ENCODE measurements at places on chromosomes 13 and 19.
A peak's percentile ranks its signal among the peaks of the same experiment; 100 is the strongest.

- no peak for DNase-seq
These were observed 639 bp downstream of the LENG1 start for GRCh38 chr19:54158812-54159351.

GRCh38 chr19:11881151-11881800 lies 6.3 kb upstream of the ZNF69 start:
- peak; percentile 66 for DNase-seq

DNA sequence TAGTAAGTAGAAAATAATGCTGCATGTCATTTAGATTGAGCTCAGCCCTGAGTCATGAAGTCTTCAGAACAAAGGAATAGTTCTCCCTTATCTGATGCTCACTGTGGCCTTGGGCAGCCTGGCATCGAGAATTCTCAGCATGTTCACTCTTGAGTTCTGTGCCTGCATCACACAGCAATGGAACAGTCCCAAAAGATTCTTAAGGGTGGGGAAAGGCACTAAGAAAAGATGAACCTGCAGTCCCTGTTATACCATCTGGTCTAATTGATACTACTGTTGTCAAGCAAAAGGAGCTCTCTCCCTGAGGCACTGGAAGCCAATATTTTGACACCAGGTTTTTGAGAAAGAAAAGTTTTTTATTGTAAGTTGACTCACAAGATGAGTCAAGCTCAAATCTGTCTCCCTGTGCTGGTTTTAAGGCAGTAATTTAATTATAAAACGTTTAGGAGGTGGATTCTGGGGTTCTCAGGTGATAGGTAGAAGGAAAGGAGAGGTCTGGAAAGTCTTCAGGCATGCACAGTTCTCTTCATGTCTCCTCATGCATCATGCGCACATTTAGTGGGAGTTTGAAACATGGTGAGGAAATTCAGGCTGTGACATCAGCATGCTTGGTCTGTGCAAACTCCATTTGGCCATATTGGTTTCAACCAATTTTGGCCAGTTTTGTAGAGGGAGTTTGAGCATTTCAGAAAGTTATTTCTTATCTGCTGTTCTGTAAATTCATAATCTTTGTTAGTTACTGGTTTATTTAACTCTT lies 38.1 kb upstream of the ZNF766 start:
- no peak for DNase-seq

- no peak for DNase-seq
These were observed 397 bp downstream of the DACT3 start for GRCh38 chr19:46660551-46661019.

DNA sequence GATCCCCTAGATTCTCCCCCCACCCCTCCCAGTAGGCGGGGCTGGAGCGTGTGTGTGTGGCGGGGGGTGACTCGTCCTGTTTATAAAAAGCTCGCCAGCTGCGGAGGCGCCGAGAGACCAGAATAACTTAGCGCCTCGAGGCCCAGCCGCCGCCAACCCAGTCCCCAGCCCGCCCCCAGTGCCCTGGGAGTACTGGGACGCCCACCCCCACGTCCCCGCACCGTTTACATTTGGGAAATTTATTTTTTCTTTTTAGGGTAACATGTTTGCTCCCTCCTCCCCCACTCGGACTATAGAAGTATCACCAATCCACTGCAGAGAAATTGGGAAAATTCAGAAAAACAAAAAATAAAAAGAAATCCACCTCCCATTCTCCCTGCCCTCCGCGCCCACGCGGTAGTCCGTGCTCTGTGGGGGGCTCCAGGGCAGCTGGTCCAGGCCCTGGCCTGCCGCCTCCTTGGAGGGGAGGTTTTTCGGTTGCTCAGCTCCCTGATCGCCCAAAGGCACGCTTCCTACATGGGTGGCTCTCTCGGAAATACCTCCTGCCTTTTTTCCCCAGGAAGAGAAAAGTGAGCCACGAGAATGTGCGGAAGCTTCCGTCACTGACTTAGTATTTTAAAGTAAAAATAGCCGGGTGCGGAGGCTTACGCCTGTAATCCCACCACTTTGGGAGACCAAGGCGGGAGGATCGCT lies 1.5 kb upstream of the RAB3A start:
- DNase-seq: peak; percentile 77

DNA sequence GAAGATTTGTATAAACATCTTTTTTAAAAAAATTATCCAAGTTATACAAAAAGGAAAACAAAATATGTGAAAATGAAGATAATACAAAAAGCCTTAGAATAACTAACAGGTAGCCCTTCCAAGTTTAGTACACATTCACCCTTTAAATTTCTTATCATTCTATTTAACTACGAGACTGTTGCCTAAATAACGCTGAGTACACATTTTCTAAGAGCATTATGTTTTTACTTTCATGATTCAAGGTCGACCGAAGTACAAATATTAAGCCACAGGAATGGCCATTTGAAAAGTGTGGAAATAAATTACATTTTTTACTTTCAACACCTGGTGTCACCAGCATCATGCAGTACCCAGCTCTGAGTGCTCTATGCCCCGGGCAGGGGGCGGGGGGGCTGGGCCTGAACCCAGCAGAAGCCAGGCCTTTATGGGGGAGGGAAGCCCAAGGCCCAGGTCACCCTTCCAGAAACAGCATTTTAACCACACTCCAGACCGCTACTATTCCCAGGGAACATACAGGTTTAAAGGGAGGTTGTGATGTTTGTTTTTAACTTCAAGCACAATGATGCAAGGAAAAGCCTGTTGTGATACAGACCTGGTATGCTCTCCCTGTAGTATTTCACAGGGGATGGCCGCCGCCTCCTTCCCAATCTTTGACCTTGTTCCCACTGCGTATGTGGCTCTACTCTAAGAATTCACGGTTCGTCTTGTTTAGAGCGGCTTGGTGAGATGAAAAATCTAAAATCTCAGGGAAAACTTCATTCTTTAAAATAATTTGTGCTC lies 24.0 kb downstream of the GGACT start:
- DNase-seq: no peak

DNA sequence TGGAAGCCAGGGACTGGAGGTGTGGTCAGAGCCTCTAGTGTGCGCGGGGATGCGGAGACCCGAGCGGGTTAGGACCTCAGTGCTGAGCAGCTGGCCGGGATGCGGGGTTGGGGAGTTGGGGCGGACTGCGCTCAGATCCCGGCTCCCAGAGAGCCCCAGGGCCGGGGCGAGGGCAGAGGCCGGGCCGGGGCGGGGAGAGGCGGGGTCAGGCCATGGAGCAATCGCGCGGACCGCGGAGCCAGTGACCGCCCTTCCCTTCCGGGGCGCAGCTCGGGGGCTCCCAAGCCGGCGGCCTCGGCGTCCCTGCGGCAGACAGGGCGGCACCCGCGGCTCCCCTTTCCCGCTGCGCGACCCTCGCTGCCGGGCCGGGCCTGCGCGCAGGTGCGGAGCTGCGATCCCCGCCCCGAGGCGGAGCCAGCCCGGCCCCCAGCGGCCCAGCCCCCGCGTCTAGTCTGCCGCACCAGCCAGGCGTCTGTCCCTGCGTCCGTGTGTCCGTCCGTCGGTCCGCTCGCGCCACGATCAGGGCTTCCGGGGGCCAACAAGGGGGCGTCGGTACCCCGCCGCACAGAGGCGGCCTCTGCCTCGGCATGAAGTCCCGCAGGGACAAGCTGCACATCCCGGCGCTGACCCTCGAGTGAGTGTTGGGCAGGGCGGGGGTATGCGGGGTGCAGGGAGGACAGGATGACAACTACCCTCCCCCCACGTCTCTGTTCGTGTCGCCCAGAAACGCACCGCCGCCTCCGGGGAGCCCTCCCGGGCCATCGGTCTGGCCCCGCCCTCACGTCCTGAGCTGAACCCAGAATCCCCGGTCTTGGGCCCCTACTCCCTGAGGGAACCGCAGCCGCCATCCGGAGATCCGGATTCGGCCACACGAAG lies 12.4 kb downstream of the MAST3 start:
- DNase-seq: peak; percentile 64

- DNase-seq: no peak
These were observed 26.8 kb upstream of the CXCL17 start for GRCh38 chr19:42469311-42470235.

DNA sequence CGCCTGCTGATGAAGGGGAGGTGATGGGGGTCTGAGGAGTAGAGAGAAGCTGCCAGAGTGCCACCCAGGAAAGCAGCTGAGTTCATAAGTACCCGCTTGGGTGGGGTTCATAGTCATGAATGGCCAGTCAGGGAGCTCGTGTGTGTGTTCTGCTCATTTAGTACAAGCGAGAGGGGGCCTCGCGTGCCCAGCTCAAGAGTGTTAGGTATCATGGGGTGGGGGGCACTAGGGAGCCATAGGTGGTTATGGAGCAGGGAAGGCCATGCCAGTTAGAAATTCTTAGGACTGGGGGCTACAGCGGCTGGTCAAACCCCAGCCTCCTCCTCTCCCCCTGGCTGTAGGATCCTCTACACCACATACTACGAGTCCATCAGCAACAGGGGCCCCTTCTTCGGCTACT lies 46.8 kb downstream of the CD320 start:
- no peak for DNase-seq

DNA sequence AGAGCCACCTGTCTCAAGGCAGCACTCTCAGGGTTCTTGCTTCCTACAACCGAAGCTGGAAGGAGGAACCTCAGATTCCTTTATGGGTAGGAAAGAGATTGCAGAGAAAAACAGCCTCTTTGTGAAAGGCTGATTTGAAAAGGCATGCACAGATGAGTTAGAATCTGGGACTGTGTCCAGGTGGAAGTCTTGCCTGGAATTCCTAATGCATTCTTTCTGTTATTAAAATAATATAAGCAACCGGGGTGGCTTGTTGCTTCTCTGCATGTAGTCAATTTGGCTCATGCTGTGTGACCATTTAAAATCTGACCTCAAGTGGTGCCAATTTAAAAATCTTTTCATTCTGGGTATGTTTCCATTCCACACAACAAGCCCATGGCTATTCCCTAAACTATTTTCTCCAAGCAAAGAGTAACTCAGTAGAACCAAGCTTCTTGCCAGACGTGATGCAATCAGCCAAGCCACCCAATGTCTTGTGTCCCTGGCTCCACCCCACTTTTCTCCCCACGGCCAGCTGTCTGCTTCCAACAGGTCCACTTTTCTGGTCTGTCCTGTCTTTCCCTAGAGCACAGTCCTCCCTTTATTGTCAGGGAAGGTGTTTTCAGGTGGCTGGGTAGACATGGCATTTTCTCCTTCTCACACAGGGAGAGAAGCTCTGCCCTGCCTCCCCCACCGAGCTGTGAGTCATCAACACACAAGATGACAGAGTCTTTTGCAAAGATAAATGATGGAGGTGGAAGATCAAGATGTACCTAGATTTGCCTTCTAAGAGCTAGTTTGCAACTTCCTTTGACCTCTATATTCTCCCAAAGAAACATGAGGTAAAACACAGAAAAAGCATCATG lies 394.3 kb downstream of the FOXO1 start:
- DNase-seq: no peak

GRCh38 chr13:104008075-104008474 lies 941.9 kb upstream of the SLC10A2 start:
- no peak for DNase-seq

DNA sequence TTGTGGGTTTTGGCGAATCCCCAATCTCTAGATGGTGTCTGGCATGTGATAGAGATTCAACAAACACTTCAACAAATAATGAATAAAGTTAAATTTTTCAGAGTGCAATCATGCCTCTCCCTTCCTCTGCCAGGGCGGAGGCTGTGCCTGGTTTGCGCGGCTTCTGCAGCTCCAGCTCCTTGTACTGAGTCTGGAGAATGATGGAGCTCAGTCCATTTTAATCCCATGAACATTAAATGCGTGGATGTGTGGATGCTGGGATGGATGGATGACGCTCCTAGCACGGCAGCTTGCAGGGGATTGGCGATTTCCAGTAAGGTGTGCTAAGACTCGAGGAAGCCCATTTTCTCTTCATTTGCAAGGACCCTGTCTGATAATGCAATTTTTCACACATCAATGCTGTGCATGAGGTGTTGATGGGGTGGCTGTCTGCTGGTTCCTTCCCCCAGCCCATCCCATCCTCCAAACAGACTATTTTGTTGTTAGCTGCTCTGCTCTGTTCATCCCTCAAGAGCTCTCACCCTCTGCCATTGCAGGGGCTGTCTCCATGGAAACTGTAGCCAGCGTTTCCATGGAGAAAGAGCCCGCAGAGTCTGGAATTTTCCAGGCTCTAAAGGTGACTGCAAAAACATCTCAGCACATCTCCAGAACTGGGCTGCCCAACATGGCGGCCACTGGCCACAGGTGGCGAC lies 92.6 kb upstream of the PEG3 start:
- DNase-seq: no peak

GRCh38 chr19:30091856-30092255 lies 149.8 kb downstream of the URI1 start:
- DNase-seq: no peak

DNA sequence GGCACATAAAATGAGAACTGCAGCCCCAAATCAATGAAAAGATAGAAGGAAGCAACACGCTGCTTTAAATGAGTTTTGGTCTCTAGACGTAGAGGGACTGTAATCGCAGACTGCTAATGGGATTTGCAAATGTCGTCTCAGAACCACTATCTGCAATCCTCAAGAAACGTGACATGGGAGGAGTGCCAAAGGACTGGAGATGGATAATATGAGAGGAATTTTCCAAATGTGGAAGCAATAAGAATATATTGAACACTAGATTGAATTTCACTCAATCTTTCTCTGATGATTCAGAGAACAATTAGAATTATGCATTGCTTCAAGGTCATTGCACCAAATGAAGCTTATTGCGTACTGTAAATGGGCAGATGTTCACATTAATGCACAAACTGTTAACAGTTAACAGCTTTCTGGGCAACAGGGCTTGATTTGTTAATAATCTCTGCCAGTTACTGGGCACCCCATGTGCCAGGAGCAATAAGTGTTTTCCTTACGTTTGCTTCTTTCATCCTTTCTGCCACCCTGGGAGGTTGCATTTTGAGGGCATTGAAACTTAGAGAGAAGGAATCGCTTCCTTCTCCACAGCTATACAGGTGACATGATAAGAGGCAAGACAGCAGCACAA lies 62.8 kb upstream of the WASF3 start:
- DNase-seq: no peak

GRCh38 chr19:5918463-5919079 lies 4.5 kb downstream of the CAPS start:
- no peak for DNase-seq

DNA sequence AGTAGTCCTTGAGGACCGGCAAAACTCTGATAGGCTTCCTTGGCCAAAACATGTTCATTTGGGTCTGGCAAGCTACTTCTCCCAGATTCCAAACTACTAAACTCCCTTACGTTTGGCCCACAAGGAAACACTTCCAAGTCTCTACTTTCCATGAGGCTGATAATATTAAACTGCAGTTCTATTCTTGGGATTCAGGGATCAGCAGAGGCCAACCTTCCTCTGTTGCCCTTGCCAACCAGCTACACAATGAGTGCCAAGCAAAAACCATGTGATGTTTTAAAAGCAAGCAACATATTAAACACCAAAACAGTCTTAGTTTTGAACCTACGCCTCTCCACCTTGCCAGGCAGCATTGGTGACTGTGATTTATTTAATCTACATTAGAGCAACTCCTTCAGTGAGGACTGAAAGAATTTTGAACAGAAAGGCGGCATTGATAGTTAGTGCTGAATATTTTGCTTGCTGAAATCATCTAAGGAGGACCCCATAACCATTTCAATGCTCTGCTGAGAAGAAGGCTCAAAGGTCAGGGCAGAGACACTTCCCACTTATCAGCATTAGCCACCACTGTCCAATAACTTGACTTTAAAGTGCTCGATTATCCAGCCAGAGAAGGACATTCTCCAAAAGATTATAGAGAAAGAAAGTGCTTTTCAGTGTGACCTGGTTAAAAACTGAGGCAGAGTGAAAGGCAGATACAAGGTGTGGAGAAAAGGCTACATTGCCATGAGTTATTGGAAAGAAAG lies 287.1 kb downstream of the TBC1D4 start:
- no peak for DNase-seq
